ENCODE measurements at places on chromosomes 7 and 10.

- no peak for DNase-seq
Measured at GRCh38 chr7:68256295-68256694, 1259.7 kb downstream of the TYW1 start.

DNA sequence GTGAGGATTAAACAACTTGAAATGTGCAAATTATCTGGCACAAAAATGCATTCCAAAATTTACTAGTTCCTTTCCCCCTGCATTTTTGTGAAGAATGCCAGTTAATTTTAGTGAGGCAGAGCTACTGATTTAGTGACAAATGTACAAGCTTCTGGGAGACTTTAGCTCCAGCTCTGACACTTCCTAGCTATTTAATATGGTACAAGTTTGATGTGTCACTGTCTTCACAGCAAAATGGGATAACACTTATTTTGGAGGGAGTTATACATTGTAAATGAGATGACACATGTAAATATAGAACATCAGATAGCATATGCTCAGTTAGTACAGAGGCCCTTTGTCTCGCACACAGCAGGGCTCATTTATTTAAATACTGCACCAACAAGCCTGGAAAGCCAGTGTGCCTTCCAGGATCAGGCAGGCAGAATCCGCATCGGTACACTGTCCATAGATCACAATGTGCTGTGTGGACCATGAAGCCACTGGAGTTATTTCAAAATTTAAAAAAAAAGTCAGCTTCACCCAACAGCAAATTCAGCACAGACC, 48.7 kb downstream of the ELMO1 start:
- no peak for DNase-seq

- DNase-seq, result no peak
Measured at GRCh38 chr7:121755818-121756552, 117.0 kb upstream of the PTPRZ1 start.

GRCh38 chr7:67716729-67717128, 720.1 kb downstream of the TYW1 start:
- DNase-seq, result no peak

DNA sequence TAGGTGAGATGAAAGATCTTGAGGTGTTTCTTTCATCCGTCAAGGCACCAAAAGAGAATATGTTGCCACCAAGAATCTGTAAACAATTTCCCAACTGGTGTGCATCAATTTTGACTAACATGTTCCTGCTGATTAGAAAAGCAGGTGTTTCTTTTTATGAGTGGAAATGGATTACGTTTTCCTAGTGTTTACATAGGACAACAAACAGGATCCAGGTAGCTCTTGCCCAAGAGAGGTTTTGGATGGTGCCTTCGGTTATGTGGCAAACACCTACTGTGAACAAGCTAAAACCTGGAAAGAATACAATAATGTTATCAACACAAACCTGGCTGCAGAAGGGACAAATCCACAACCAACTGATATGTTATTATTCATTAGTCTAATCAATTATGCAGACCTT, 53.6 kb upstream of the WNT16 start:
- DNase-seq, result no peak

DNA sequence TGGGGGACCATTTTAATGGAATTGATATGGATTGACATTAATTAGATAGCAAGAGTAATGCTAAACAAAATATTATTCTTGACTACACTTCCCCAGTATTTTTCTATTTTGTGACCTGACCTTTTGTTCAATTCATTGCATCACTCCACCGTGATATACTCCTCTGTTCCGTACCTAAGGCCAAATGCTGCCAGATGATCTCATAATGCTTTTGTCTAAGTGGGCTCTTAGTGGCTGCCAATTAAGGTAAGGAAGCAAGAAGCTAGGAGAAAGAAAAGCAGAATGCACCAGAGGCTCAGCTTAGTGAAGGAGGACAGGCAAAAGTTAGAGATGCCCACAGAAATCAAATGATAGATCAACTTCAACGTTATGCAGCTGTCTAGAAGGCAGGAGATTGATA, 36.4 kb downstream of the FEZF1 start:
- DNase-seq, result no peak

DNA sequence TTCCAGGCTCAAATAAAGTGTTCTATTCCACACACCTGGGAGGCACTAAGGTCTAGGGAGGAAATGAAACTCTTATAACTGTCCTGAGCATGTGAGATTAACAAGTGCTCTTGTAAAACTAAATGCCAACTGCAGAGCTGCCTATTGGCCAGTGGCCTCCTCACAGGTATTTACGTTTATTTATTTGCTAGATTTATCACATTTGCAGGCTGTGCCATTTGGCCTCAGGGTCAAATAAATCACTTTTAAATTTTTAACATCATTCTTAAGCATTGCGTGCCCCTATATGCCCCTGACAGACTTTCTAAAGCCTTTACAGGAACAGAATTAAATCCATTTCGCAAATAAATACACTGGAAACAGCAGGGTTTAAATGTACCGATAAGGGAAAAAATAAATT, 381.8 kb upstream of the NFE2L3 start:
- DNase-seq, result no peak

DNA sequence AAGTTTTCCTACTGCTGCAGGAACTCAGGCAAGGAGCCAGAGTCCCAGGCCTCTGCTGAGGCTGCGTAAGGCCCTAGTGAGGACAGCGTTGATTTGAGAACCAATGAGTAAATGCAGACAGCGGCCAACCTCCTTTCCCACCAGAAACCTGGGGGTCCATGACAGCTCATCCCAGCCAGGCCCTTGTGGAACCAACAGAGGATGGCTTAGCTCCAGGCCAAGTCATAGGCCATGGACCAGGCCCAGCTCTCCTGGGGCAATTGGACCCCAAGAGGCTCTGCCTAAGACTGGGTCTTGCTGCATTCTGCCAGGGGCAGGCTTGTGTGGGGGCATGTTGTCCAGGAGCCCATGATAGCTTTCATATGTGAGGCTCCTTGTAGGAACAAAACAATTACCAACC, 65.4 kb upstream of the PPP1R3C start:
- DNase-seq, result no peak

GRCh38 chr10:77977016-77977415, 50.5 kb upstream of the DLG5 start:
- no peak for DNase-seq

DNA sequence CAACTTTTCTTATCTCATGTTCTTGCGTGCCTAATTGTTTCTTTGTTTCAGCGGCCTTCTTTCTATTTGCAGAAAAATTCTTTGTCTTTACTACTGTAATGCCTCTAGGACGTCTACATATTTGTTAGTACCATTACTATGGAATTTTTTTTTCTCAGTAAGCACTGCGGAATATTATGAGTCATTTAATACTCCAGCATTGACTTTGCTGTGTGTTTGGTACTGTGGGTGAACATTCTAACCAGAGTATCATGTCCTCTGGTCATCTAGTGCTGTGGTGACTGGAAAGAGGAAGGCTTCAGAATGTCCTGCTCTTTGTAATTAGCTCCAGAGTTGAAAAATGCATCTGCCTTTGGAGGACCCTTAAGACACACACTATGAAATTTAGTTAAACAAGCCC, 58.5 kb upstream of the FERD3L start:
- DNase-seq, result no peak

GRCh38 chr7:13989126-13989948, at the start of gene ETV1:
TSS of gene ETV1 (minus strand) at chr7:13989666. CDS start at chr7:13989052, 614 bp downstream.
- DNase-seq, result peak; percentile 87

GRCh38 chr7:28854750-28855074, 103.4 kb downstream of the TRIL start:
- no peak for DNase-seq

GRCh38 chr7:92246360-92247101, 757 bp downstream of the ANKIB1 start:
- DNase-seq, result no peak

DNA sequence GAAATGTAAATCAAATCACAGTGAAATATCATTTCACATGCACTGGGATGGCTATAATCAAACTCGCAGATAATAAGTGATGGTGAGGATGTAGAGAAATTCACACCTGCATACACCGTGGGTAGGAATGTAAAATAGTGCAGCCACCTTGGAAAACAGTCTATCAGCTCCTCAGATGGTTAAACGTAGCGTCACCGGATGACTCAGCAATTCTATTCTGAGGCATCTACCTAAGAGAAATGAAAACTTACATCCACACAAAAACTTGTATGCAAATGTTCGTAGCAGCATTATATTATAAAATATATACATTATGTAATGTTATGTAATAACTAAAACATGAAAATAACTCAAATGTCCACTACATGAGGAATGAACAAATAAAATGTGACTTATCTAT, 38.9 kb downstream of the SH3PXD2A start:
- no peak for DNase-seq

- no peak for DNase-seq
Measured at GRCh38 chr7:122790591-122790990, 87.9 kb upstream of the RNF148 start.

DNA sequence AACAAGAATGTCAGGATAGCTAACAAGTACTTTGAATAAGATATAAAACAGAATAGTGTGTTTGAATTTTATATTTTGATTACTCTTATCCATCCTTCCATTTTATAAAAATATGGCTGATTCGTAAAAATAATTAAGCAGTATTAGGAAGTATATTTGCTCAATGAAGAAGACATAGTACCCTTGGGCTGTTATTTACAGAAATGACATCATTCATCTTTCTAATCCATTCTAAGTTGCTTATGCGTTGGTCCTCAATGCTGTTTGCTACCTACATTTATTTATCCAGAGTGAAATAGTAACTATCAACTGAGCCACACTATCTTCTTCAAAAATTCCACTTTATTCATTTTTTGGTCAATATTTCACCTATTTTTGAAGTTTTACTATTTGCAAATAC, 2.1 kb upstream of the ZNF804B start:
- DNase-seq, result no peak

GRCh38 chr7:142771353-142771723, 568 bp downstream of the PRSS2 start:
- DNase-seq, result no peak

DNA sequence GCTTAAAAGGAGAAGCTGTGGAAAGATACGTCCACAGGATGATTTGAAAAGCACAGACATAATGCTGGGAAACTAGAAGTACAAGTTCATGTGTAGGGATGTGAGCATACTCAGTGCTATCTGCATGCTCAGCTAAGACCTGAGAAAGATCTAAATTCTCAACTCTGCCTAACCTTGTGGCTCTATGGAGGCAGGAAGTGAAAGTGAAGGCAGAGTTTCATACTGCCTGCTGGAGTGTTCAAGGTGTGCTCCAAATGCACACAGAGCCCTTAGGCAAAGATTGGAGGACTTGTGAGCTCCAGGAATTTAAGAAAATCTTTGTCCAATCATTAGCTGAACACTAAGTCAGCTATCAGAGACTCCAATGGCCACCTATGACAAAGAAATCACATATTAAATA, 190.9 kb downstream of the RNLS start:
- no peak for DNase-seq

GRCh38 chr7:104960741-104961448, 53.1 kb upstream of the KMT2E start:
- no peak for DNase-seq
